ENCODE measurements at places on chromosomes 4 and X.

DNA sequence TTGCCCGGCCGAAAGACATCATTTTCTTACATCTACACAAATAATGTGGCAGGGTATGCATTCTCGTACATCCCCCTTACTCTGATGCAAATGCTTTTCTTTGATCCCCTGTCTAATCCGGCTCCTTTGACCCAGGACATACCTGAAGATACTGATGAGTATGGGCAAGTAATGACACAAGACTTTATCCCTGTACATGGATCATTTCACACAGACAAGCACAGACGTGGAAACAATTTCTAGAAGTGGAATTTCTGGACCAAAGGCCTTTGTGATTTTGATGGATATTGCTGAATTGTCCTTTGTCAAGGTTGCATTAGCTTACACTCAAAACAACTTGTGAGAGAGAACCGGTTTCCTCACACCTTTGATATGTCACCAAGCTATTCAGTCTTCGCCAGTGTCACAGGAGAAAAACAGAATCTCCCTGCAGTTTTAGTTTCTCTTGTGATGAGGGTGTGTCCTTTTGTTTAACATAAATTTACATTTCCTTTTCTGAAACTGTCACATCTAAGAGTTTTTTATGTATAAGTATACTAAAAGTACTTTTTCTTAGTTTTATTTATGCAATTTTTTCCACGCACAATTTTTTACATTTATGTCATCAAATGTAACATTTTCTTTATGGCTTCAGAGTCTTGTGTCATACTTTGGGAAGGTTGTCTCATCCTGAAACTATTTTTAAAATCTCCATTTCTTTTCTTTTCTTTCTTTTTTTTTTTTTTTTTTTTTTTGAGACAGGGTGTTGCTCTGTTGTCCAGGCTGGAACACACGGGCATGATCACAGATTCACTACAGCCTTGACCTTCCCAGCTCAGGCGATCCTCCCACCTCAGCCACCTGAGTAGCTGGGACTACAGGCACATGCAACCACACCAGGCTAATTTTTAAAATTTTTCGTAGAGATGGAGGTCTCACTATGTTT lies 25.2 kb downstream of the RWDD4 start:
- no peak for DNase-seq

GRCh38 chr4:41644288-41644914 lies 104.1 kb downstream of the PHOX2B start:
- DNase-seq: peak; percentile 77

DNA sequence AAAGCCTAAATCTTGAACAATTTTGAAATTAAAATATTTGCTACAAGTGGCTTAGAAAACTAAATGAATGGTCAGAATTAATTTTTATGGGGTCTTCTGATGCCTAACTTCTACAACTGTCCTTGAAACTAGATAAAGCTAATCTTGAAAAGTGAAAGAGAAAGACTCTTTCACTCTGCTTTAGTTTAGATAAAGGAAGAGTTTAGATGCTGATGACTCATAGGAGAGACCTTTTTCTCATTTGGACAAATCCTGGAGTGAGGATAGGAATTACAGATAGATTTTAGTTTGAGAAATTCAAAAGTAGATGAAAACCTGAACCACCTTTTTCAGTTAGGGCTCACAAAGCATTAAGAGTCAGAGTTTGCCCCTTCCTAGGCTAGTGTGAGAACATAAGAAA lies 342.3 kb upstream of the GRID2 start:
- no peak for DNase-seq

- no peak for DNase-seq
These were observed 1.8 kb downstream of the PRSS12 start for GRCh38 chr4:118350961-118351360.

DNA sequence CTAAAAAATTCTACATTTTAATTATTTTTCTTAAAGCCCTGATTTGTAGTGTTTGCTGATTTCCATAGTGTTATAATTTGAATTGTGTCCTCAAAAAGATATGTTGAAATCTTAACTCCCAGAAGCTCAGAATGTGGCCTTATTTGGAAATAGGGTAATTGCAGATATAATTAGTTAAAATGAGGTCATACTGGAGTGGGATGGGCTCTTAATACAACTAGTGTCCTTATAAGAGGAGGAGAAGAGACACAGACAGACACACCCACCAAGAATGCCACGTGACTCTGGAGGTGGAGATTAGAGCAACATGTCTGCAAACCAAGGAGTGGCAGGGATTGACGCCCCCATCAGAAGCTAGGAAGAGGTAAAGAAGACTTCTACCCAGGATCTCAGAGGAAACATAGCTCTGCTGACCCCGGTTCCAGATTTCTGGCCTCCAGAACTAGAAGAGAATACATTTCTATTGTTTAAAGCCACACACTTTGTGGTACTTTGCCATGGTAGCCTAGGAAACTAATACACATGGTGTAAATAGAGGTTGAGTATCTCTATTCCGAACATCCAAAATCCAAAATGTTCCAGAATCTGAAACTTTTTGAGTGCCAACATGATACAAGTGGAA lies 70.5 kb upstream of the IRF2 start:
- DNase-seq: no peak
